ENCODE measurements at places on chromosomes 4 and X. TPM values are rescaled to one million over a fixed set of nuclear protein-coding genes. Genes with fewer than 3 reads are reported as not detected.

Gene TACR3
- not detected for total RNA-seq

- no peak for DNase-seq
These were observed 598.7 kb upstream of the TECRL start for GRCh38 chr4:65007841-65008439.

Gene TSPYL2
- total RNA-seq = 34.2 TPM

- DNase-seq = no peak
These were observed 23.5 kb upstream of the BCORL1 start for GRCh38 chrX:129958814-129959492.

Gene MAGEA2
- total RNA-seq = not detected

GRCh38 chr4:165394275-165394674 lies 15.5 kb downstream of the CPE start:
- no peak for DNase-seq

DNA sequence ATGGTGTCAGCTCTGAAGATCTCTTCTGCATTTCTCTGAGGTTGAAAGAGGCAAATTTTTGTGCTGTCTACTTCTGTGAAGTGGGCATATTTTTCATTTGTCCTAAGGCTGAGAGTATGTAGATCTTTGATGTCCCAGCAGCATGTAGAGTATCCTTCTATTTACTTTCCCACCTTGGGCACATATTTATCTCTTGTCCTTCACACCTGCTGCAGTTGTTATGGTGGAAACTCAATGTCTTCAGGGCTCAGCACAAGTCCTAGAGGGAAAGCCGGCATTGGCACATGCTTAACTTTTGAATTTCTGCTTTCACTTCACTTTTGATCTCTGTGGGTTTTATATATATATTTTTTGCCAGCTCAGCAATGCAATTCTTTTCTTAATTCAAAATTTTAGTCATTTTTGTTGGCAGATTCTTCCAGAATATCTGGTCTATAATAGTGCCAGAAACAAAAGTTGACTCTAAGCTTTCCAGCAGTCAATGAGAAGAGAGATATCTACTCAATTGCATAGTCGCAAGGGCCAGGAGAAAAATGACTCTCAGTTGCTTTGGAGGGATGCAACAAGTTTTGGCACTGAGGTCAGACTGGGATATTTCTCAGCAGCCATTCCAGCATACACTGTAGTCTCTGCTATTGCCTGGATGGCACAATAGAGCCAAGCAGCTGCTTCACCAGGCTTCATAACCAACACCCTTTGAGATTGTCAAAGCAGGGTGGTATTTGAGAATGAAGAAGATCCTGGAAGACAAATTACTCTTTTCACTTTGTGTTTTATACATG lies 127.8 kb upstream of the FAT1 start:
- DNase-seq = no peak

DNA sequence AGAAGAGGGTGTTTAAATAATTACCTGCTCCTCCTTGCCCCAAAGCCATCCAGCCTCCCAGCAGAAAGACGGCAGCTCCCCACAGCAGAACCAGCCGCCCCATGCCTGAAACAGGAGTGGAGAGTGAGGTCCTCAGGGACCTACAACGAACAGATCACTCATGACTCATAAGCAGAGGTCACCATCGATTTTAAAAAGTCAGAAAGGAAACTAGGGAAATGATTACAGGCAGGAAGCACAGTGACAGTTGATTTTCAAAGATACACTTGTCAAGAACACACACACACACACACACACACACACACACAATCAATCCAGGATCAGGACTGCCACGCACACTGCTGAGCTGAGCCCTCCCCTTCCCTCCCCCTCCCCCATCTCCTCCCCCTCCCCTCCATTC lies at the start of gene CRLF2:
Gene CRLF2, minus strand, starts transcription at position 118 of the 400 bp plus-strand sequence. Its CDS starts 15 bp downstream, at position 103.
- DNase-seq = no peak

DNA sequence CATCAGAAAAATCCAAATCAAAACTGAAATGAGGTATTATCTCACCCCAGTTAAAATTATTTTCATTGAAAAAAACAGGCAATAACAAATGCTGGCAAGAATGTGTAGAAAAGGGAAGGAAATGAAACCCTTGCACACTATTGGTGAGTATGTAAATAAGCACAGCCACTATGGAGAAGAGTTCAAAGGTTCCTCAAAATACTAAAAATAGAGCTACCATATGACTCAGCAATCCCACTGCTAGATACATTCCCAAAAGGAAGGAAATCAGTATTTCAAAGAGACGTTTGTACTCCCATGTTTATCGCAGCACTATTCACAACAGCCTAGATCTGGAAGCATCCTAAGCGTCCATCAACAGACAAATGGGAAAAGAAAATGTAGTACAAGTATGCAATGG lies 932.4 kb downstream of the PCDH18 start:
- no peak for DNase-seq

Gene PNPLA4
- total RNA-seq = 43.8 TPM

Gene IL2
- not detected for total RNA-seq

DNA sequence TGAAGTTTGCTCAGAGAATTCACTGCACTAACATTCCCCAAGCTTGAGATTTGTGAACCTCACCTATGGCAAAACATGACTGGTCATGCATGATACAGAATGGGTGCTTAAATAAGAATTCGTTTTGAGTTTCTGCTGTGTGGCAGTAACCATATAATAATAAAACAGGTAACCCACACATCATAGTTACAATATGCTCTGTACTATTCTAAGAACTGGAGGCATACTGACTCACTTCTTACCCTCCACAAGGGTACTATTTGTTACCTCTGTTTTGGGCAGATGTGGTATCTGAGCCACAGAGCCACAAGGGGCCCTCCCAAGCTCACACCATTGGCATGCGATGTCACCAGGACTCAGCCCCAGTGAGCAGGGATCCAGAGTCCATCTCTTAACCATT lies 17.6 kb downstream of the SLC2A9 start:
- DNase-seq = peak; percentile 20

DNA sequence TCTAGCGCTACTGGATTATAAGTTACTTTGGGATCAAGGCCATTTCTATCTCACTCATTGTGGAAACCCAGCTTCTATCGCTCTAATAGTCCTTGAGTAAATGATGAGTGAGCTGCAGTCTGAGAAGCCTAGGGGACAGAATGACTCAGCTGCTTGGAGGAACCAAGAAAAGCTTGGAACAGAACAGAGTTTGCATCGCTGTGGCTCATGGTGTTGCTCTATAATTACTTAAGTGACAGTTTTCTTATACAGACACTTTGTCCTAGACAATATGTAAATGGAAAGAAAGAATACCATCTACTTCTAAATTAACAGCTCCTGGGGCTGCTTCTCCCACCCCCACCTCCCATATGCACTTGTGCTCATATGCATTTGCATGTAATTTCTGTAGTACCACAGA lies 156.9 kb downstream of the SLIT2 start:
- DNase-seq = no peak

Gene BRS3
- not detected for total RNA-seq

DNA sequence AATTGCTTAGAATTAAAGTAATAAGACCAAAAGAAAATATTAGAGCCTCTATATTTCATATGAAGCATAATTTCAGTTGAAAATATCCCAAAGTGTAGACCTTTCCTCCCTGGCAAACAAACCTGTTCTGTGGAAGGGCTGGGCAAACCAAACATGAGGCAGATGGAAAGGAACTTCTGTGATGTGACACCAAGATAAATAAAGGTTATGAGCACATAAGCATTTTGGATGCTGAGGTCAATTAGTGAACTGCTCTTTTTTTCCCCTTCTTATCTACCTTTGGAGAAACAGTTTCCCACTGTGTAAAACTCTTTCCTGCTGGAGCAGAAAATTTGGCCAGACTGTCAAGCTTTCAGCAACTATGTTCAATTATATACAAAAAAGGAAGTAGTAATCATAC lies 109.6 kb upstream of the STIM2 start:
- no peak for DNase-seq

- no peak for DNase-seq
These were observed 48.0 kb upstream of the HDAC8 start for GRCh38 chrX:72620550-72621145.

- no peak for DNase-seq
These were observed 6.8 kb upstream of the SLC25A6 start for GRCh38 chrX:1398431-1399340.
